Activated CD4-positive, alpha-beta T cell treated with anti-CD3 and anti-CD28 coated beads for 24 hours (primary cell): ENCODE measurements at places on chromosomes 7 and 10.

DNA sequence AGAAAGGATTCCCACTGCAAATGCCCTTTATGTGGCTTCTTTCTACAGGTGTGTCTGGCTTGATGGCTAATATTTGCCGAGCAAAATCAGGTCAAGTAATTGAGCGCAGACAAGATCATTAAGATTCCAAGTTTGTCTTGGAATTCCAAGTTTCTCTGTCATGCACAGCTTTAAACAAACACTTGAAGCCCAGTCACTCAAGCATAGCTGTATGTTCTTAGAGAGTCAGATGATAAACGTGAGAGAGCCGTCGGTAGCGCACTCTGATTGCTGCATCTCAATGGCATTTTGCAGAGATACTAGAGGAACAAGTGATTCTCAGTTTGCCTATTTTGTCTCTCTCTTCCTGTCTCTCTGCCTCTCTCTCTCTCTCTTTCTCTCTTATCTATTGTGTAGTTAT is 658 bp downstream of the DMBT1 start:
- no peak for DNase-seq

DNA sequence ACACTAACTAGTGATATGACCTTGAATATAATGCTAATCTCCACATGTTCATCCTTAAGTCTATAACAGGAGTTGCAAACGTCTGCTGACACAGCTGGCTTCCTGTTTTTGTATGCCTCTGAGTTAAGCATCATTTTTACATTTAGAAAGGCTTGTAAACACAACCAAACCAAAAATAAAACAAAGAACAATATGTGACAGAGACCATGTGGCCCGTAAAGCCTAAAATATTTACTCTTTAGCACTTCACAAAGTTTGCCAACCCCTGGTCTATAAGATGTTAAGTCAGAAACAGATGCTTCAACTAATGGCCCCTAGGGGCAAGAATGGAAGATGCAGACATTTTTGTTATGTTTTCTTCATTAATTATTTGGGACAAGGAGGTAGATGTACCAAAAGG is 109.3 kb downstream of the CPEB3 start:
- no peak for DNase-seq

DNA sequence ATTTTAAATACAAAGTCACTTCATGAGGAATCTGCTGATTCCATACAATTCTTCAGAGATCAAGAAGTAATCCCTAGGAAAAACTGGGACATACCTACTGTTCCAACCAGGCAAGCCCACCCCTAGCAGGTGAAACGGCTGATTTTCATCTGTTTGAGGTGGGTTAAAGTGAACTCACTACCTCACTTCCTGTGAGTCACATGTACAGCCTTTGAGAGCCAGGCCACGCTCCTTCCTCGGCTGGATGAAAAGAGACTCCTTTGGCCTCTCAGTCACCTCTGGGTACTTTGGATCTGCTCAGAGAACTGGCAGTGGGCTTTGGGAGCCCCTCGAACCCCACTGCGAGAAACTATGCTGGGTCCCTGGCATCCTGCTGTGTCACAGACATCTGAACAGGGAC is 68.2 kb downstream of the CHST15 start:
- DNase-seq: no peak

- DNase-seq: no peak
These were observed 502.5 kb upstream of the GHITM start for GRCh38 chr10:83636826-83637225.

GRCh38 chr10:71802715-71803488 is 29.6 kb upstream of the VSIR start:
- DNase-seq: no peak

DNA sequence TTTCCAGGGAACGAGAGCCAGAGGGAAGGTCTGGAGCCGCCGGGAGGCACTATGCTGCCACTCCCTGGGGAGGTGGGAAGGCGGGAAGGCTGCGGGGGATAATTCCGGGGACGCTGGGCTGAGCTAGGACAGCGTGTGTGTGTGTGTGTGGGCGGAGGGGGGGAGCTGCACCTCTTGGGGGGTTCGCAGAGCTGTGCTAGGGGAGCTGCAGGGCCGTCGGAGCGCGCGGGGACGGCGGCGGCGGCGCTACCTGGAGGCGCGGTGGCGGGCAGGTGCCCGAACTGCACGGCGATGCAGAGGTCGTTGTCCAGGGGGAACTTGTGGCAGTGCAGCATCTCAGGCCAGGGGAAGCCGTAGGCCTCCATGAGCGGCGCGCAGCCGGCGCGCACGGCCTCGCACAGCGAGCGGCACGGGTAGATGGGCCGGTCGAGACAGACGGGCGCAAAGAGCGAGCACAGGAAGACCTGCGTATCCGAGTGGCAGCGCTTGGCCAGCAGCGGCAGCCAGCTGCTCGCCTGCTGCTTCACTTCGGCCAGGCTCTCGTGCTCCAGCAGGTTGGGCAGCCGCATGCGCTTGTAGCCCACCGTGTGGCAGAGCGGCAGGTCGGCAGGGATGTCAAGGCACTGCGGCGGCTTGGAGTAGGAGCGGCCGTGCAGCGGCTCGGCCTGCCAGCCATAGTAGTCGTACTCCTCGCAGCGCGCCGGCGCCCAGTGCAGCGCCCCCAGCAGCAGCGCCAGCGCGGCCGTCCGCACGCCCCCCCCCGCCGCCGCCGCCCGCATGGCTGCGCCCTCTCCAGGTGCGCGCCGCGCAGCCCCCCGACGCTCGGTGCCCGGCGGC is 526 bp downstream of the SFRP5 start:
- DNase-seq: no peak

GRCh38 chr7:86963599-86964230 is 95.7 kb downstream of the ELAPOR2 start:
- no peak for DNase-seq

GRCh38 chr10:91038971-91039370 is 118.1 kb upstream of the ANKRD1 start:
- DNase-seq: no peak

DNA sequence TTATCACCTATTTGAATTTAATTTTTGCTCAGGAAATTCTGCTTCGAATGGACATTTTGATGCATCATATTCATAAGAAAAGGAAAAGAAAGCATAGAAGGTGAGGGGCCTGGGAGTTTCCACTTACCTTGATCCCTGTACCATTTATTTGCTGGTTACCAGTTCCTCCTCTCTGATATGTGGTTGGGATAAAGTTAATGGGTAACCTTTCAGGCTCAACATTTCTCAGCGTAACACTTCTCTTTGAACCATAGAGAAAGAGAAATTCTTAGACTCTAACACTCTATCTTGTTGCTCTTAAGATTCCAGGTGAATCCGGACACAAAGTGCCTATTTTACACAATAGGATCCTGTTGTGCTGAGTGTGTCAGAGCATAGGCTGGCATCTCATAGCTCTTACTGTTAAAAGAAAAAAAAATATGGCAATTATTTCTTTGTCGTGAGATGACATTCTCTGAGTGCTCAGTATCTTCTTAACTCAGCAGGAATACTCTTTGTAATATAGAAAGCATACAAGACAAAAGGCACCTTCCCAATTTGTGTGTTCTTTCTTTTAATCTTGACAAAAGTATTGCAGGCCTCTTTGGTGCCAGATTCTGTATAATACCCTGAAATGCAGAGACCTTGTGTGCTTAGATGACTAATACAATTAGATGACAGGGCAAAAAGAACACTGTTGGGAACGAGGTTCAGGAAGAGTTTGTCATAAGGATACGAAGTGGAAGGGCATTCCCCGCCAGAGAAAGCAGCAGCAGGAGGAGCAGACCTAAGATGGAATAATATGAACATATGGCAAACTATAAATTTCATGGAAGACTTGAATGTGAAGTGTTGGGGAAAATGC is 689.6 kb downstream of the NRG3 start:
- no peak for DNase-seq

DNA sequence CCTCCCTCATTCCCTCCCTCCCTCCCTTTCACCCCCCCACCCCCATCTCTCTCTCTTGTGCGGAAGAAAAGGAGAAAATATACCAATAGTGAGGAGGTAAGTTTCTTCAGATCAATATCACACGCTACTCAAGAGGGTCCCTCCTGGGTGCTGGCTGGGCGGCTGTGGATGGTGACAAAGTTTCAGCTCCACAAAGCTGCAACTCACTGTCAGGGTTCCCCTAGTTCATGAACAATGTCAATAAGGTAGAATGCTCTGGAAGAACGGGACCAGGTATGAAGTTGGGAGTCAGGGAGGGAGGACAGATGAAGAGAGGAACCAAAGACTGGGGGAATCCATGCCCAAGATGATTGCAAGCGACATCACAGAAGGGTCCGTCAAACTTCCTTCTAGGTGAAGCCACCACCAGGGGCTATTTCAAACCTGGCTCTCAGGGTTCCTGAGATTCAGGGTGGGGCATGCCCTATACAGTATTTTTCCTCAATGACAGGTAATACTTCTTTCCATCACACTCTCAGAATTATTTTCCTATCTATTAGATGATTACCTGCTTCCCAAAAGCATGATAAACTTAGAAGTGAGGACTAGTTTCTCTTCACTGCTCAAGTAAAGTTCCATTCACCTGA is 1.4 kb upstream of the PDE1C start:
- no peak for DNase-seq

DNA sequence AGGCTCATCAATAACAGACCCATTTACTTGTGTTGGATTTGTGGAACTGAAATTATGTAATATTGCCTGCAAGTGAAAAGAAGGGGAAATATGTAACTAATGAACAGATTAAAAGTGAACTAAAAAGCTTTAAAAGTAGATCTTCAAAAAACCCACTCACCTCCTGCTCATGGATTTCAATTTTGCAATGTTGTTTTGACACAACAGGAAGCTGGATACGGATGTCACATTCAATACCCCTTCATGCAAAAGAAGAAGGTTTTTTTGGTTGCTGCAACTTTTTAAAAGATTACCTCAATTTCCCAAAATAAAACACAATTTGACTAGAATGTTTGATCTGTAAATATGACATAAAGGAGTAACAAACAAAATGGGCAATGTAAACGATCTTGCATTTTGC is 3.3 kb downstream of the MKI67 start:
- DNase-seq: no peak

GRCh38 chr10:36362257-36362656 is 720.2 kb upstream of the FZD8 start:
- DNase-seq: no peak

GRCh38 chr7:68722044-68722443 is 876.2 kb upstream of the AUTS2 start:
- no peak for DNase-seq

DNA sequence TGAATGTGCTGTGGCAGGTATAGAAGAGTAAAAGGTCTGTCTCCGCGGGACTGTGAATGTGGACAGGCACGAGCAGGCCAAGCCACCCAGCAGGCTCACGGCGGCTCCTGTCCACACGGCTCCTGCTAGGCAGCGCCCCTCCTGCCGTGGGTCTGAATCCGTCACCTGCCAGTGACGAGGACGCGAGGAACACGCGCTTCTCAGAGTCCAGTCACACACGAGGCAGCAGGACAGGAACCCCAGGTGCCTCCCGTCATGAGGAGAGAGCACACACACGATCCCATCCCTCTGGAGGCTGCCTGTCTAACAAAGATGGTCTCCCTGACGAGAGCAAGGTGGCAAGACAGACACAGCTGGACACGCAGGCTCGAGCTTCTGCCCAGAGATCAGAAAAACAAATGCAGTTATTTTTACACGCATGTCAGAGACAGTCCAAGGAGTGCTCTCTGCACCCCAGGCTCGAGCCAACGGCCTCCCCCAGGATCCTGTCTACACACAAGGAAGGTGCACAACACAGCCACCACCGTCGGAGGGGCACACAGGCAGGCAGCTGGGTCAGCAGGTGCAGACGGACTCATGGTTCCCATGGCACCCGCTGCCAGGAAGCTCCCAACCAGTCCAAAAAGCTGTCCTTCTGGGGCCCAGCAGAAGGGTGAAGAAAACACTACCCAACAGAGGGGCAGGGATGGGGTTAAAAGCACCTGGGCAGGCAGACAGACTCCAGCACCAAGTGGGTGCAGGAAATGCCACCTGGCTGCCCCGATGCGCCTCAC is 103.2 kb downstream of the MAD1L1 start:
- DNase-seq: no peak
